ENCODE measurements at places on chromosomes 2 and 18. TPM values are rescaled to one million over a fixed set of nuclear protein-coding genes. Genes with fewer than 3 reads are reported as not detected.

Gene COL4A4
- total RNA-seq, result 1.2 TPM

Gene MC4R
- total RNA-seq, result not detected

Gene CNTNAP5
- not detected for total RNA-seq

Gene OTX1
- total RNA-seq, result 3.5 TPM

Gene NTSR2
- total RNA-seq, result not detected

Gene ASAP2
- 35.8 TPM for total RNA-seq

Gene RNF103
- 38.2 TPM for total RNA-seq

Gene IGFBP5
- total RNA-seq, result 0.31 TPM

Gene ASB3
- total RNA-seq, result 16.1 TPM

Measured in A549 treated with CpdA at 1 μM for 4 hours (cell line).